Fibroblast of skin of scalp (primary cell): ENCODE measurements at places on chromosomes 7 and 10.
A peak's percentile ranks its signal among the peaks of the same experiment; 100 is the strongest.

DNA sequence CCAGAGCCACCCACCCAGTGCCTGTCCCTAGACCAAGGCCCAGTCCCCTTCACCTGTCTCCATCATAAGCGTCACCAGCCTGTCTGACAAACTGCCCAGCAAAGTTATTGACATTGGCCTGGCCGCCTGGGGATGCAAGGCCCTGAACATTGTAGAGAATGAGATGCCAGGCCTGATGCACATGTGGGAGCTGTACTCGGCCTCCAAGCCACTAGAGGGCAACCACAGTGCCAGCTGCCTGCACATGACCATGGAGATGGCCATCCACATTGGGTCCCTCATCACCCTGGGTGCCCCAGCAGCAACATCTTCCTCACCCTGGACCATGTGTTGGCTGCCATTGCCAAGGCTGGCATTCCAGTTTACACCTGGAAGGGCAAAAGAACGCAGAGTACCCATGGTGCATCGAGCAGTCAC is 63.7 kb upstream of the ANTXRL start:
- no peak for DNase-seq

GRCh38 chr10:71621231-71622153 is 98.1 kb downstream of the C10orf105 start:
- no peak for DNase-seq

GRCh38 chr10:86292462-86293395 is 73.9 kb downstream of the GRID1 start:
- DNase-seq, result peak; percentile 1

- DNase-seq, result peak; percentile 7
Observed at GRCh38 chr10:92657024-92657423, 32.7 kb upstream of the HHEX start.

- DNase-seq, result peak; percentile 17
Observed at GRCh38 chr10:103736763-103737162, 118.6 kb downstream of the SH3PXD2A start.

- DNase-seq, result no peak
Observed at GRCh38 chr7:64687249-64687648, 21.3 kb downstream of the ZNF107 start.

DNA sequence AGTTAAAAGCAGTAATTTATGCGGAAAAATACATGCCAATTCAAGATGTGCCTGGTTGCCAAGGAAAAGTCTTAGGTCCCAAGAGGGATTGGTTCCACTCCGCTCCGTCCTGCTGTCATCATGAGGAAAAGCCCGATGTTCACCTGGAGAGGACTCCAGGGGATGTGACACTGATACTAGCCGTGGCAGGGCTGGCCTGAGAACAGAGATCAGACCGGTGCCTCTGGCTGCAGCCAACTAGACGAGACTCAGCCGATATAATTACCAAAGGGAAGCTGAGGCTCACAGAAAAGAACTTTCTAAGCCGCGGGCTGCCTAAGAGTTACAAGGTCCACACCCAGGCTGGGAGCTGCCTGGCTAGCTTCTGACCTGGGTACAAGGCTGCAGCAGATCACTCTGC is 81.3 kb upstream of the UNC5B start:
- DNase-seq, result no peak

GRCh38 chr7:28517206-28517605 is 104.9 kb downstream of the CREB5 start:
- DNase-seq, result no peak

DNA sequence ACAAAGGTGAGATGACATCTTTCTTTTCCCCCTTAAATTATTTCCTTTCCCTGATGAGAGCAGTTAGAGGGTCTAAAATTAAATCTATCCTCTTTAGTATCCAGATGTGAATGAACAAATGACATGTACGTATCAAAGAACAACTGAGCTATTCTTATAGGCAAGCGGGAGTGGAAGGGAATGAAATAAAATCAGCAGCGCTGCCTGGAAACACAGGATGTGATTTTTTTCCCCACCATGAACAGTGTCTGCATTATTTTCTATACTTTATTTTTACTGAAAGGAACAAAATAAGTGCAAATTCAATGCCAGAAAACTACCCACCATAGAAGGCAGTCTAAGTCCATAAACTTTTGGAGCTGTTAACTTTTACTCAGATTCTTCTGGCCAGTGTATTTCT is 40.6 kb downstream of the SLC26A4 start:
- no peak for DNase-seq

DNA sequence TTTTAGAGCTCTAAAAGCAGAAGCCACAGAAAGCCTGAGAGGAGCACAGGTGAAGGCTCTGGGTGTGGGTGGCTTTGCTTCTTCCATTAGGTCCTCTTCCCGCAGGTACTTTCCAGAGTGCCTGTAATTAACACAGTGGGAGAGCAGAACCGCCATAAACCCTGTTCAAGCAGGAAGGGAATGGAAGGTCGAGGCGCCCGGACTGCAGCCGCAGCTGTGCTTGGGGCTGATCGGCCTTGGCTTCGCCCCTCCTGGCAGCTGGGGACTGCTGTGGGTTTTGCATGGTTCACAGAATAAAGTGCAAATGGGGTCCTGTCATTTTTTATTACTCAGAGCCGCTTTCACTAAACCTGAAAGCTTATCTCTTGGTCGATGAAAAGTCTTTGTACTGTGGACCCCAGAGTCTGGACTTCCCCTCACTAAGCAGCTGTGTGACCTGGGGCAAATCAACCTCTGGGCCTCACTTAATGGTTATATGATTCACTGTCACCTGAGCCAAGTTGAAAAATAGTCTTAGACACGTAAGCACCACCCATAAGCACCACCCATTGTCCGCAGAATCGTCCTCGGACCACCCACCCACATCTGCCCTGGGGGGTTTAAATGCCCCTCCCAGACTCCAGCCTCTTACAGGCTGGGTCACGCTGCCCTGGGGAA is 100.9 kb downstream of the XRCC2 start:
- no peak for DNase-seq

GRCh38 chr7:68629-69028 is 123.7 kb upstream of the FAM20C start:
- peak; percentile 30 for DNase-seq

DNA sequence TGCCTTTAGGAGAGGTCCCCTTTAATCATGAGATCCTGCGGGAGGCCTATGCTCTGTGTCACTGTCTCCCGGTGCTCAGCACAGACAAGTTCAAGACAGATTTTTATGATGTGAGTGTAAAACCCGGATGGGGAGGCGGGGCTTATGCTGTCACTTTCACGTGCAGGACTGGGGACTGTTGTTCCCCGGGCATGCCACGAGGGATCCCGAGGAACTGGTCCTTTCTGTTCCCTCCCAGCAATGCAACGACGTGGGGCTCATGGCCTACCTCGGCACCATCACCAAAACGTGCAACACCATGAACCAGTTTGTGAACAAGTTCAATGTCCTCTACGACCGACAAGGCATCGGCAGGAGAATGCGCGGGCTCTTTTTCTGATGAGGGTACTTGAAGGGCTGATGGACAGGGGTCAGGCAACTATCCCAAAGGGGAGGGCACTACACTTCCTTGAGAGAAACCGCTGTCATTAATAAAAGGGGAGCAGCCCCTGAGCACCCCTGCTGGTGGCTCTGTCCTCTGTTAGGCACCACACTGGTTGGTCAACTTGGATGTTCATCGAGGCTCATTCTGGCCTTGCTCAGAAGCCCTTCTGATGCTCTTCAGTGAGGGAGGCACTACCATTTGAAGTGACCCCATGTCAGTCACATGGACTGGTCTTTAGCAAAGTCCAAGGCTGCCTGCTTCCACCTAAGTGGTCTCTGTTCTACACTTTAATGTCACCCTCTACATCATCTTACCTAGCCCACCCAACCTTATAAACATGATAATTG is 2.8 kb downstream of the COPS6 start:
- no peak for DNase-seq

GRCh38 chr10:112896273-112896672 is 53.8 kb upstream of the TCF7L2 start:
- DNase-seq, result no peak

- DNase-seq, result no peak
Observed at GRCh38 chr7:25495342-25496250, 267.3 kb upstream of the NPVF start.

DNA sequence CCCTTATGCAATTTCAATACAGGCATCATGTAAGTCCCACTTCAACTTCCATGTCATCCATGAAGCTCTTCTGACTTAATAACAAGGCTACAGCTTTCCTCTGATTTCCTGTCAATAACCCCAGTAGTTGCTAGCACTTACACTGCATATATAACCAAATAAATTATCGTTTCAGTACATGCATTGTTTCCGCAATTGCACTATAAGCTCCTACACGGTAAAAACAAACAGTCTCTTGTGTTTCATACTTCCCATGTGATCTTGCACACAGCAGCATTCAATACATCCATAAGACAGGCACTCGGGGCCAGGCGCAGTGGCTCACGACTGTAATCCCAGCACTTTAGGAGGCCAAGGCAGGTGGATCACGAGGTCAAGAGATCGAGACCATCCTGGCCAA is 41.4 kb downstream of the FBXW4 start:
- no peak for DNase-seq

DNA sequence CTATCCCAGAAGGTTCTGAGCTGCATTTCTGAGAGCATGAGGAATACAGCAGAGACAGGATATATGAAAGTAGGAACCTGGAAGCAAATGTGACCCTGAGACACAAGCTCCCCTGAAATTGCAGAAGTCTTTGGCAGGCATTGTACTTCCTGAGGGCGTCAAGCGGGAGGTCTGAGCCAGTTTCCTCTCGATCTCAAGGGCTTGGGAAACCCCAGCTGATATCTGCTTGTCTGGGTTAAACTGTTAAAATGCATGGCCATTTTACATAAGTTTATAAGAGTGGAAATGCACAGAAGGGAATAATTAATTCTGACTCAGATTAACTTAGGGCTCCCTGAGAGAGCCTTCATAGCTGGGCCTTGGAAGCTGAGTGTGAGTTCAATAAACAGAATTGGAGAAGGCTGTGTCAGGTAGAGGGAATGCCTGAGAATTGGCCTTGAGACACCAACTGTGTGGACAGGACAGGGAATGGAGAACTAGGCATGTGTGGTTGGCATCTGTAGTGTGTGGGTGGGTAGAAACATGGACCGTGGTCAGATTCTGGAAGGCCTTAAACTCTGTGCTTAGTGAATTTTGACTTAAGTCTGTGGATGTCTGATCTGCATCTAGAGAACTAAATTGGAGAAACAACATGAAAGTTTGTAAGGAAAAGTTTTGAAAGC is 53.3 kb downstream of the WIPF3 start:
- DNase-seq, result no peak

- no peak for DNase-seq
Observed at GRCh38 chr10:124565565-124566221, 104.1 kb downstream of the LHPP start.

GRCh38 chr7:12719141-12719919 is 31.9 kb downstream of the ARL4A start:
- DNase-seq, result peak; percentile 63

DNA sequence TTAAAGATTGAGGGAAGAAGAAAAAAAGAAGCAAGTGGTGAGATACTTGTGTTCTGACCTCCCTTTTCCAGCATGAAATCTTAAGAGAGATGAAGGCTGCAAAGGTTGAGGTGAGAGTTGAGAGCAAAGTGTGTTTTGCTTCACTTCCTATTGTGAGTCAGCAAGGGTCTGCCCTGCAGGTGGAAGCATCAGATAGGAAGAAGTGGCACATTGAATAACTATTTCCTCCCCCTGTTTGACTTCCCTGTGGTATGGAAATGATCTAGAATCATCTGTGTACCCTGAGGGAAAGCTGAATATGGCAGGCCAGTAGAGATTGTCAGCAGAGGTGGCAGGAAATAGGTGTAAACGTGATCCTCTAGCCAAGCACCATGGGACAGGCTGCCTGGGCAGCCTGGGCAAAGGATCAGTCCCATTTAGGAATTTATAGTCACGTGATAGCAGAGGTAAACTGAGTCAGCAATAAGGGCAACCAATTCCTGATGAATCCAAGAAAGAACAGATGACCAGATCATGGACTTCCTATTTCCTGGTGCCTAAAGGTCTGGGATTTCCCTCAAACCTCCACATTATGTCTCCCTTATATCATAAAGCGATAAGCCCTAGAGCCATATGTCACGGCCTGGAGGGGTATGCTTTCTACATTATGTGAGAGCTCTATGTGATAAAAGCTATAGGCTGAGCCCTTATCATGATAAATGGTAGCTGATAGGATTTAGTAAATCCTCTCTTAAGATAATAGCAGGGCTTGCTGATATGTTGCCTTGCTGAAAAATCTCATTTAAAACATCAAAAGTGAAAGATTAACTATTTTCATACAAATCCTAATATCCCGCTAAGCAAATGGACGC is 287.0 kb downstream of the MDFIC start:
- DNase-seq, result no peak

GRCh38 chr7:139560678-139561077 is 37.2 kb downstream of the CLEC2L start:
- DNase-seq, result no peak

- peak; percentile 23 for DNase-seq
Observed at GRCh38 chr10:98431016-98431415, 15.7 kb downstream of the HPS1 start.

DNA sequence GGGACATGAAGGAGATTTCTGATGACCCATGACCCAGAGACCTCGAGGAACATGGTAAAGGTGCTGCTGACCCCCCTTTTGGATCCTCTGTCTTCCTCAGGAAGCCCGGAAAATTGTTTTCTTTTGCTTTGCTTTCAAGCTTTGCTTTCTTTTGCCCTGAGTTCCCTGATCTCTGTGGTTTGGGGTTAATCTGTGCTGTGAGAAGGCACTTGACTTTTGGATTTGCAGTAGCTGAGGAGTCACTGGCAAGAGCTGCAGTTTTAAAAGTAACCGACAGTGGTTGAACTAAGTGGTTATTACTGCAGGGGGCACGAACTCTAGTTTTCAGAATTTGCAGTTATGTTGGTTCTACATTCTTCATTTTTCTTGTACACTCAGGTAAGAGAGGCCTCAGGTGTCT is 53.0 kb downstream of the PDZD8 start:
- no peak for DNase-seq

DNA sequence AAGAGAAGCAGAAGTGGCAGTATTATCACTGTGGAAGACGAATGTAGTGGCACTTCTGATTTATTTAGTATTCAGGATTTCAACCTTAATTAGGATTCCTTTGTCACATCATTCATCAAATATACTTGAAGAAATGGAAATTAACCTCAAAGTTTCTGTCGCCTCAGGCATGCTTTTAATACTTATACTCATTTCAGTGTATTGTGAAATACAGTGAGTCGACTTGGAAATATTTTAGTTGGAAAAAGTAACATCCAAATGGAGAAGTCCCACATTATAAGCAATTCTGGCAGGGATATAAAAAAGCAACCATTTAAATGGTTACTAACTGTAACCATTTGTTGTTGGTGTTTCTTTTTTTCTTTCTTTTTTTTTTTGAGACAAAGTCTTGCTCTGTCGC is 648.8 kb downstream of the ARL4A start:
- DNase-seq, result peak; percentile 50

GRCh38 chr10:121049489-121049888 is 198.3 kb downstream of the WDR11 start:
- no peak for DNase-seq
